ENCODE measurements at places on chromosomes 12 and 14.

- no peak for DNase-seq
Measured at GRCh38 chr12:8081251-8081920, 688 bp upstream of the NECAP1 start.

GRCh38 chr14:34983786-34984185, 994 bp downstream of the SRP54 start:
- no peak for DNase-seq

- DNase-seq: no peak
Measured at GRCh38 chr12:68393417-68393816, 61.3 kb upstream of the MDM1 start.

DNA sequence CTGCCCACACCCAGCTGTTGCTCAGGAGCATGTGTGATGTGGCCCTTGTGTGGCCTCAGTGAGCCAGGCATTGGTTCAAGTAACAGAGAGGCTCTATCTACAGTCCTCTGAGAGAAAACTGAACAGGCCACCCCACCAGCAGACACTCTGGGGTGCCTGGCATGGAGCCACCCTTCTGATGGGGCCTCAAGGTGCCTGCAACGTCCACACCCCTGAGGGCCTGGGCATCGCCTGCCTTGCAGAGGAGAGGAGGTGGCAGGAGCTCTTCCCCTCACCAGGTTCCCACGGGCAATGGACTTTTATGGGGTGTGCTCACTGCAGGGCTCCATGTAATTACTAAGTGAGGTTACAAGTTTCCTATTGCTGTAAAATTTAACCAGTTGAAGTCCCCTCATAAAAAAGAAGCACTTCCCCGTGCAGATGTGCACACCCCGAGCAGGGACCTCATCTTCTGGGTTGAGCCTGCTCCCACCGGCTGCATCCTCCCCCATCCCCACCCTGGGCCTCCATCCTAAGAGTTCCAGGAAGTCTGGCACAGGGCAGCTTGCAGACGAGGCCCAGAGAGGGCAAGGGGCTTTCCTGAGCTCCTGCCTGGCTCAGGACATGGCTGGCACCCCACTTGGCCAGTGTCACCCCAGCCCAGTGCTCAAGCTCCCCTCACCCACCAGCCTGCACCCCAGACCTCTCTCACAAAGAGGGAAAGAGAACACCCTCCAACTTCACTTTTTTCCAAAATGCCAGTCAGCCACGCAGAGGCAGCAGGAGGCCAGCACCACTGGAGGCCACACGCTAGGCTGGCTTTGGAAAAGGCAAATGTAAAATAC, 270.4 kb upstream of the RTL1 start:
- DNase-seq: no peak

DNA sequence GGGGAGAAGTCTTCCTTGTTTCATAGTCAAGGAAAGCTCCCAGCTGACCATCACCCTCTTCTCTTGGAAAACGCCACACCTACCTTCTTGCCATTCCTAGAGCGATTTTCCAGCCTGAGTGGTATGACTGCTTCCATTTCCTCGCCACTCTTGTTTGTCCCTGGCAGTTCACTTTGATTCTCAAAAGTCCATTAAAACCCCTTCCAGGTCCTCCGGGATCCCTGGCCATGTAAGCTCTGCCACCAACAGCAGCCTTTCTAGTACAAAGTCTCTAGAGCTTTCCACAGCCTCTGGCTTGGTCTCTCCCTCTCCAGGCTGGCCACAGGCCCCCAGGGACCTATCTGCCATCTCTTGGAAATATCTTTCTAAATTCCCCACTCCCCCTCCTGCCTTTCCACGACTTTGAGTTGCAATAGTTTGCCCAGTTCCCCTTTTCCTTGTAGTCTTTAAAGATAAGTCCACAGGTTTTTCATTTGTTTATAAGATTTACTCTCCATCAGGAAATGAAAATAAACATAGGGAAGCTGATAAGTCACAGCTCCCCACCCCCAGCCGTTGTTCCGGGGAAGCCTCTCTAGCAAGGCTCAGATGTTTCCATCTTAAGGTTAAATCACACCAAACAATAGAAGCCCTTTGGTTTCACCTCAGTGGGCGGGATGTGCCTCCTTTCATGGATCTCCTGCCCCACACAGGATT, 42.9 kb upstream of the SINHCAF start:
- DNase-seq: no peak

DNA sequence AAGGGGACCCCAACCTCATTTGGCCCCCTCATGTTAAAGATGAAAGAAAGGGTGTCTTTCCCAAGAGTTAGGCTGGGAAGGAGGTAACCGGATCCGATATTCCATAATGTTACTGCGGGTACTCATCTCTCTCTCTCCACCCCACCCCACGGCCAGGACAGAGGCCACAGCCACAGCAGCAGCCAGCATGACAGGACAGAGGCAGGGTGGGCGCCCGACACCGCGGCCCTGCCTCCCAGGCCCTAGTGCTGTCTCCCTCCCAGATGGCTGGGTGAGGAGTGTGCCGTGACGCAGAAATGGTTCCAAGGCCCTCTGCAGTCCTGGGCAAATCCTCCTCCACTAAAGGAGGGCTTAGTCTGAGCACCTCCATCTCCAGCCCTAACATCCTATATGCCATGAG, 6.2 kb downstream of the SLC6A12 start:
- no peak for DNase-seq

GRCh38 chr12:47449797-47450196, 256.0 kb downstream of the RPAP3 start:
- no peak for DNase-seq

DNA sequence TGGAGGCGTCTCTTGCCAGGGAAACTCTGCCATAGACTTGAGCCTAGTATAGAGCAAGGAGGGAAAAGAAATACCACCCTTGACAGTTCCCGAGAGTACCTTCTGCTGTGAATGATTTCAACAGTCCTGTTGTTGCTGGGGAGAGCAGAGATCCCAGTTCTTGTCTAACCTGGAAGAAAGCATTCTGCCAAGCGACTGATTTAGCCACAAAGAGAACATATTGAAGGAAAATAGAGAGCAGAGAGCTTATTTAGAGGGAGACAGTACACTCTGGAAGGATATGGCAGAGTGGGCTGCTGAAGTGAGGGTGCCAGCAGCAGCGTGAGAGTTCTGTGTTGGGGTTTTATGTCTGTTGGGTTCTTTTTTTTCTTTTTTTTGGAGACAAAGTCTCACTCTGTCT, 966.9 kb upstream of the TMEM132C start:
- DNase-seq: no peak

GRCh38 chr12:122934722-122935121, 31.5 kb downstream of the ABCB9 start:
- no peak for DNase-seq

DNA sequence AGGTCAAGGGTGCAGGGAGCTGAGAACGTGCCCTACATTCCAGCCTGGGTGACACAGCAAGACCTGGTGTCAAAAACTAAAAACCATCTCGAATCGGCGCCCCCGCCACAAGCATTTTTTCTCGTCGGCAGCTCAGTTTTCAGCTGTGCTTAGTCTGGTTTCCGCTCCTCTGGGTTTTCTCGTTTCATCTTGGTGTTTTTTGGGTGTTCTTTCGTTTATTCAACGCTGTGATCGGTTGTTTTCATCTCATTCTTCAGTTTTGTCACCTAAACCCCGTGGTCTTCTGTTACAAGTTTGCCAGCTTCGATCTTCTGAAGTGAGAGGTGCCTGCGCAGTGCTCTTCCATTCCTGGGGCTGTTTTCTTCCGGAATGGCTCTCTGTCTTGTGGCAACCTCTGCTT, 41.4 kb downstream of the NOC4L start:
- no peak for DNase-seq

- no peak for DNase-seq
Measured at GRCh38 chr14:97293659-97294058, 496.5 kb downstream of the VRK1 start.

GRCh38 chr12:26580619-26581018, 252.4 kb downstream of the ITPR2 start:
- no peak for DNase-seq

- no peak for DNase-seq
Measured at GRCh38 chr12:116885491-116885890, 4.2 kb upstream of the HRK start.

GRCh38 chr14:68606176-68606575, 186.7 kb downstream of the ZFP36L1 start:
- no peak for DNase-seq

DNA sequence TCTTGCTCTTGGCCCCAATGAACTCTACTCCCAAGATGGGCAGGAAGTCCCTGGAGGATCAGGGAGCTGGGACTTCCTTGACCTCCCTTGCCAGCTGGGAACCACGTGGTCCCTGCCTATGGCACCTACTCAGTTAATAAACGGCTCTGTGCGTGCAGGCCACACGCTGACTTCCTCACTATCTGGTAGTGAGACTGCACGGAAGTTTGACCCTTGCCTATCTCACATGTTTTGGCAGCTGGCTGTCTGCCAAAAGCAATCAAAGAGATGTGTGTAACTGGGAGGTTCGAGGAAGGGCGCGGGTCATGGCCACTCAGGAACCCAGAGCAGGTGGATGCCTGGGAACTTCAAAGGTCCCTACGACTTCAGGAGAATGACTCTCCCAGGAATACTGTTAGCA, 57.9 kb downstream of the RFLNA start:
- no peak for DNase-seq

DNA sequence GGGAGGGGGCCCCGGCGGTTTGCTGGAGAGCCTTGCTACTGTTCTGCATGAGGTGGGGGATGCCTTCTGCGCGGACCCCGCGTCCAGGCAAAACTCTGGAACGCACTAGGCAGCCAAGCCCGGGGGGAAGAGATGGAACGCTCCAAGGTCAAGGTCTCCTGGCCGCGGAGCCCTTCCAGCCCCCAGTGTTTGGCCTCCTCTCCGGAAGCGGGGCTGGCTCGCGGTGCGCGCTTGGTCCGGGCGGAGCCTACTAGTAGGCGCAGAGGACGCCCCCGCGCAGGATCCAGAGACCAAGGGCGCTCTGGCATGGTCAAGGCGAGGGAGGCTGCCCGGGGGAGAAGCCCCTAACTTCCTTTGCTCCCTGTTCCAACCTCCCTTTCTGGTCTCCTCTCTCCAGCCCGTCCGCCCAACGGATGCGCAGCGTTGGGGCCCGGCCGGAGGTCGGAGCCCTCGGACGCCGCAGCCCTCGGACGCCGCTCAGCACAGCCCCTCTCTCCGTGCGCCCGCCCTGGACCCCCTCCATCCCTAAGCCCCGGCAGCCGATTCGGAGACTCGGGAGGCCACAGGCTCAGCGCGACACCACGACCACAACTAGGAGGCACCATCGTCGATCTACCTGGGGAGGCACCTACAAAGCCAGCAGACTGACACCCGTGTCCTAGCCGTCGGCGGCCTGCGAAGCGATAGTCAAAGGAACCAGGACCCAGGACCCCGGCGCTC, 669 bp upstream of the KCNK13 start:
- DNase-seq: no peak

DNA sequence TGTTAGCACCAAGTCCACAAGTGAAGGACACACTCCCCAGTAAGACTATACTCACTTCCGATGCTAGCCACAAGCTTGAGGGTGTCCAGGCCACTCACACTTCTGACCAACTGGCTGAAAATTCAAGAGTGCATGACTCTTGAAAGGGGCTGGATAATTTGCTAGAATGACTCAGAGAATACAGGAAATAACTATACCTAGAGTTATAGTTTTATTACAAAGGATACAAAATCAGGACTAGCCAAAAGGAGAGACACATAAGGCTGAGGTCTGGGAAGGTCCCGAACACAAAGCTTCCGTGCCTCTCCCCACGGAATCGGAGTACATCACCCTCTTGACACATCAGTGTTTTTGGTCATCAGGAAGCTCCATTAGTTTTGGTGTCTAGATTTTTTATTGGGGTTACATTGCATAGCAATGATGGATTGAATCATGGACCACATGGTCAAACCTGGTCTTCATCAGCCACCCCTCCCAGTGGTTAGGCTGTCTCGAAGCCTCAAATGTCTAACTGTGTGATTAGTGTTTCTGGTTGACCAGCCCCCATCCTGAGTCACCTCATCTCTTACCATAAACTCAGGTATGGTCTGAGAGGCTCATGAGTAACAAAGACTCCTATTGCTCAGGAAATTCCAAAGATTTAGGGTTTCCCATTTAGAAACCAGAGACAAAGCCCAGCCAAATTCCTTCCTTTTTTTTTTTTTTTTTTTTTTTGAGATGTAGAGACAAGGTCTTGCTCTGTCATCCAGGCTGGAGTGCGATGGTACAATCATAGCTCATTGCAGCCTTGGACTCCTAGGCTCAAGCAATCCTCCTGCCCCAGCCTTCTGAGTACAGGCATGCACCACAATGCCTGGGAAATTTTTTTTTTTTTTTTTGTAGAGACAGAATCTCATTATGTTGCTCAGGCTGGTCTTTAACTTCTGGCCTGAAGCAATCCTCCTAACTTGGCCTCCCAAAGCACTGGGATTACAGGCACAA, 472.0 kb upstream of the TBX3 start:
- no peak for DNase-seq

- no peak for DNase-seq
Measured at GRCh38 chr12:102685841-102686240, 205.5 kb upstream of the IGF1 start.

GRCh38 chr12:66199831-66200509, 11.0 kb downstream of the IRAK3 start:
- DNase-seq: no peak

GRCh38 chr14:60215520-60216420, 33.3 kb upstream of the PPM1A start:
- no peak for DNase-seq

- no peak for DNase-seq
Measured at GRCh38 chr12:4894019-4894418, 15.7 kb upstream of the KCNA1 start.

- no peak for DNase-seq
Measured at GRCh38 chr12:46110928-46111699, 120.7 kb upstream of the SCAF11 start.

- DNase-seq: no peak
Measured at GRCh38 chr12:19967431-19967830, 400.9 kb upstream of the PDE3A start.

DNA sequence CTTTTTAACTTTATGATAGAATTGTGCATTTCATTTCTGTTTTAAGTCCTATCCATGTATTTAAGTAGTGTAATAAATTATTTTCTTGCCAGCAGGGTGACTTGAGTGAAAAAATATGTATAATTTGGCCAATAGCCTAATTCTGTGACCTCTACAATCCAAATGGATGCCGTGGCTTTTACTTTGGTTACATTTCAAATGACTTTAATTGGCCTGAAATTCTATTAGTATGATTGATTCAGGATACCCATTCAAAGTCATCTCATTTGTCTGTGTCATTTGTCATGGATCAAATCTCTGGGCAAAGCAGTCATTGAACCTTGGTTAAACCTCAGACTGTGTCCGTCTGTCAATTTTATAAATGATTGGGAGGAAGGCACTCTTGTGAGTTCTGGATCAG, 29.6 kb downstream of the CRADD start:
- DNase-seq: no peak

GRCh38 chr14:98924046-98924445, 348.0 kb downstream of the BCL11B start:
- DNase-seq: no peak

- DNase-seq: no peak
Measured at GRCh38 chr14:36973806-36974442, 198.5 kb downstream of the SLC25A21 start.

Measured in activated CD8-positive, alpha-beta memory T cell treated with anti-CD3 and anti-CD28 coated beads for 48 hours (primary cell).